ENCODE measurements at places on chromosomes 7 and 10.

GRCh38 chr10:113859261-113859660, 4.8 kb downstream of the NHLRC2 start:
- DNase-seq, result no peak

- no peak for DNase-seq
Measured at GRCh38 chr7:4724648-4725013, 42.5 kb downstream of the FOXK1 start.

DNA sequence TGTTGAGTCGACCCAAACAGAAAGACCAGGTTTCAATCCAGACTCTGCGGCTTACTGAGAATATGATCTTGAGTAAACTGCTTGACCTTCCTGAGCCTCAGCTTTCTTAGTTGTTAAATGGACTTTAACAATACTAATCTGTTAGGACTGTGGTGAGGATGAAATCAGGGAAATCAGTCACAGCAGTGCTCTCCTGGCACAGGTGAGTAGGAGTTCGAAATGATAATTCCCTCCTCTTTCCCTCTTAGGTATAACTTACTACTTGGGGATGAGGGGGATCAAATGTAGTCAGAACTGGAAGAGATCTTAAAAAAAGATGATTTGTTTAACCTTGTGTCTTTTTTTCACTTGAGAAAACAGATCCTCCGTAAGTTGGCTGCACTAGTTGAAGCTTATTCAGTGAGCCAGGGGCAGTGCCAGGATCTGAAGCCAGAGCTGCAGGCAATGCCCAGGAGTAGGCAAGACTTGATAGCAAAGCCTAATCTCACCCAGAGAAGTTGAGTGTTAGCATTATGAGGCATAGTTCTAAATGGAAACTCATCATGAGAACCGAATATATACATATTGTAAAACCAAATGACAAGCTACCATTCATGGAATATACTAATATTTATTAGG, 1.8 kb upstream of the MAGI2 start:
- DNase-seq, result no peak

GRCh38 chr10:21496343-21497176, 28.9 kb downstream of the SKIDA1 start:
- peak; percentile 16 for DNase-seq

GRCh38 chr10:6047847-6048246, 14.3 kb downstream of the IL2RA start:
- no peak for DNase-seq

DNA sequence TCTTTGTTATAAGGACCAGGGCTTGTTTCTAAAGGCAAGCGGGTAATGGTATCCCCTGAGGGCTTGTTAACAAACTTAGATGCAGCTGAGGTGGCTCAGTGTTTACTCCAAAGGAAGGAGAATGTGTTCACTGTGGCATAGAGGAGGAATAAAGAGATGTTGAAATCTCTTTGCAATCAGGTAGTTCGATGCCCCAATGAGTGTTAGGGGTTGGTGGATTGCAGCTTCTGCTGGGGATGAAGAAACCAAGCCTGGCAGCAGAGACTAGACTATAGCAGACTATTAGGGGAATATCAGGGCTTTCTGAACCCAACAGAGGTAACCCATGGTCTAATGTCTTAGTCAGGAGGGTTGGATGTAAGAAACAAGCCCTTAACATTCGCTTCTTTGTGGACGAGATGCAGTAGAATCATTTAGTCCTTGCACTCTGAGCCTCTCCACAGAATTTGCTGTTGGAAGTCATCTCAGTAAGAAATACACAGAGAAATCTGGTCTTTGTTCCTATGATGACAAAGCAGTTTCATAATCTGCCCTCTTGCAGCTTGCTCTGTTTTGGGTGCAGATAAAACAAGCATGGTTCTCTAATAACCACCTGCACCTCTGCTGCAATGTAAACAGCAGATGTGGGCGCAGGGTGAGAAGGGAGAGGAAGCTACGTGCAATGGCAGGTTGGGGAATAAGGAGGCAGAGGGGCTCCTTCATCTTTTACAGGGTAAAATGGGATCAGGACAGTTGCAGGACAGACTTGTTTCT, 108.6 kb downstream of the NRF1 start:
- no peak for DNase-seq

- no peak for DNase-seq
Measured at GRCh38 chr7:101562531-101563197, 66.4 kb downstream of the MYL10 start.

DNA sequence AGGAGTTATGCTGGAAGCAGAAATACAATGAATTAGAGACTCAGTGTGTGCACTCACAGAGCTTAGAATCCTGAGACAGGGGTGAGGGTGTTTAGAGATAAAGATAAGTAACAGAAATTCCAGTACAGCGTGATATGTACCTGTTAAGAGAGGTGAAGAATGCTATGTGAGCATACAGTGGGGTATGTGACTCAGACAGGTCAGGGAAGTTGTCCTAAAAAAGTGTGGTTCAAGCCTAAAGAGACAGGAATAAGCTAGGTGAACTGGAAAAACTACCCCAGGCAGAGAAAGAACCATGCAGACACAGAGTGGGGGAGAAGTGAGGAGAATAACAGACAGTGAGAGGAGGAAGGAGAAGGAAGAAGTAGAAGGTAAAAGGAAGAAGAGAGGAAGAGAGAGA, 8.6 kb downstream of the SMIM30 start:
- DNase-seq, result no peak

- DNase-seq, result no peak
Measured at GRCh38 chr10:99908512-99908911, 101.2 kb downstream of the DNMBP start.

- DNase-seq, result no peak
Measured at GRCh38 chr10:13247246-13247645, 13.1 kb upstream of the UCMA start.

GRCh38 chr7:1210979-1211608, 21.6 kb upstream of the UNCX start:
- DNase-seq, result no peak

- no peak for DNase-seq
Measured at GRCh38 chr10:86770412-86770960, 14.1 kb downstream of the BMPR1A start.

DNA sequence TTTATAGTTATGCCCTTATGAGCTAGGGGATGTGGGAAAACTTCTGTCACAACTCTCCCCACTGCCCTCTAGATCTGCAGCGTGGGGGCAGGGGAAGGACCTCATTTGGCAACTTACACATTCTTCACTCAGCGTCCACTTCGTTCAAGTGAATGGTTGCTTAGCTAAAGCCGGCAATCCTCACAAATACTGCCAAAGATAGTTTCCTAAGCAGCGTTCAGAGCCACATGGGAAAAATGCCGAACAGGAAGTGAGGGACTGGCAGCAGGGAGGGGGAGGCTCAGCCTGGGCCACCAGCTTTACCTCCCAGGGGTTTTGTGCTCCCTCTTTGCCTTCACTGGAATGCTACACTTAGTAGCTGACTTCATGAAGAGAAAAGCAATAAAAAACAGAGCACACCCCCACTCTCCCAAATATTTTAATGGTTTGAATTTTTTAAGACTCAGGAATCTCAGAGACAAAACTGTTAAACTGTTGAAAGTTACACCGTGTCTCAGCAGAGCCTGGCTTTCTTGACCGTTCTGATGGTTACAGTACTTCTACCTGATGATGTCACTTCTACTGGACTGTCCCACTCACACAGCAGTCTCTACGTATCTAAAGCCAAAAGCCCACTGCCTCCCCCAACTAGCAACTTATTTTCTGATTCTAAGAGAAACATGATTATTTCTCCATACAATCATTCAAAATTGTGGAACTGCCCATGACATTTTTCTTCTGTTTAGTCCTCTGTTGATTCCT, 10.4 kb downstream of the GRM3 start:
- no peak for DNase-seq

DNA sequence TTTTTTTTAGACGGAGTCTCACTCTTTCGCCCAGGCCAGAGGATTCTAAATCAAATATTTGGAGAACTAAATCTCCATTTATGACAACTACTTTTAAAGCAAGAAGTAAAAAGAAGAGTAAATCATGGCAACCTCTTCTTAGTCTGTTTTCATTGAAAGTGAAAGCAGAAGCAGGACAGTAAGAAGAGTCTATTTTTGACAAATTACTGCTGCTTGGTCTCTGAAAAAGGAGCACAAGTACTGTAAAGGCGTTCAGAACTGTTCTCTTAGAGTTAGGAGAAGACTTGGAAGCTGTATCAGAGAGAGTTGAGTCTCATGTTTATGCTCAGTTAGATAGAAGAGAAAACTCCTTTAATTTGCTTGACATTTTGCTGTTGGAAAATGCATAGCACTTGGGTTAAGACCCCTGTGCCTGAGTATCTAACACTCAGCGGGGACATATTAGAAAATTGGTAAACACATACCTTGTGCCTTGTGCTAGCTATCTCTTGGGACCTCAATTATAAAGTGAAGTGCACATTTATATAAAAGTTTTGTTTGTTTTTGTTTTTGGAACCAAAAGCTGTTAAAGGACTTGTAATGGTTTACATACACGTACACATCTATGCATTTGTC, 433.0 kb downstream of the ANKRD7 start:
- no peak for DNase-seq

DNA sequence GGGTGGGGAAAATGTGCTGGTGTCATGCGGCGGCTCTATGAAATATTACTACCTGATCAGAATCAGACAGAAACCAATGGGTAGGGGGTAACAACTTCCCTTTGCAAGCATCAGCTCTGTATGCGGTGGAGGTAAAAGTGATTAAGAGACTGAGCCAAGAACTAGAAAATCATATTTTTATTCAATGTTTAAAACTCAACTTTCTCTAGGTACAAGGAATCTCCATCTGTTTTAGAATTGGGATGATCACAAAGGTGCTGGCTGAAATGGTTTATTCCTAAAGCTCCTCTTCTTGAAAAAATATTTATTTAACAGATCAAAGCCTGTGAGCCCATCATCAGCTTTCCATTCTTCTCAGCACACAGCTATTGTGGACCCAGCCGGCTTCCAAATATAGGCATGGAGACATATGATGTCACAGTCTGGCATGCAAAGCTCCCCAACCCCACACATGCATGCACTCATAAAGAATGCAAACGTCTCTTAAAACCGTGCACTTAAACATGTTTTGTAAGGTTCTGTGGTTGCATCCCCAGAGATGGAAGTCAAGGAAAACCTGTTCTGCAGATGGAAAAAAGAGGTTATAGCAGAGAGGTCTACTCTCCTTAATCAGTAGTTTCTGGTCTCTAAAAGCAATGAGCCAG, 126.0 kb downstream of the SKIDA1 start:
- no peak for DNase-seq

DNA sequence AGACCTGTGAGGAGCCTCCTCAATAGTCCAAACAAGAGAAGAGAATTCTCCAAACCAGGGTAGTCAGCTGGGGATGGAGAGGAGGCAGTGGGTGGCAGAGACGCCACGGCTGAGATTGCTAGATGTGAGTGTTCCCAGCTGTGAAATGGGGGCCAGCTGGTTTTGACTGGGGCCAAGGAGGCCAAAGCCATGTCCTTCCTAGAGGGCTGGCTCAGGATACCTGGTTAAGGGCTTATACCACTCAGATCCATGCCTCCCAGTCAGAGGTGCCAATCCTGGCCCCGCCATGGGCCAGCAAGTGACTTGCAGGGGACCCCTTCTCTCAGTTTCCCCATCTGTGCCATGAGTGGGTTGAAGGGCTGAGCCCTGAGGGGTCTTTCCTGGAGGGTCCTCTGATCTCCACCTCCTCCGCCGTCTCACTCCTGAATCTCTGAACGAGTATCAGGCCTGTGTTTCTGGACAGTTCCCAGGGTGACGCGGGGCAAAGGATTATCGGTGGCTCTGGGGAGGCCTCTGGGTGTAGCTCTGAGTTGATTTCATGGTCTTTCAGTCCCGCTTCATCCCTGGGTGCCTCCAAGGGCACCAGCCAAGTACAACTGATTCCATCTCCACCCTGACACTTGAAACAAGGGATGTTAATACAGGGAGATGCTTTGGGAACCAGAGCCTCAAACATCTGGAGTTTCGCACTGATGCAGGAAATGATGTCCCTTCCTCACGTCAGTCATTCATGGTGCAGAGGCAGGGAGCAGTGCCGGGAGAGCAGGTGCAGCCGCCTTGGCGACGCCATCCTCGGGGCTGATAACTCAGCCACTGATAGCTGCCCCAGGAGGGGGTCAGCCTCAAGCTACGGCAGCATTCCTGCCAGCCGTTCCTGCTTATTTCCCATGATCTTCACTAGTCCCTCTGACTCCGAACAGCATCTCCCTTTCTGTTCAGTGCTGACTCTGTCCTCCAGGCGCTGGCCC, 126.7 kb downstream of the RGS10 start:
- no peak for DNase-seq

DNA sequence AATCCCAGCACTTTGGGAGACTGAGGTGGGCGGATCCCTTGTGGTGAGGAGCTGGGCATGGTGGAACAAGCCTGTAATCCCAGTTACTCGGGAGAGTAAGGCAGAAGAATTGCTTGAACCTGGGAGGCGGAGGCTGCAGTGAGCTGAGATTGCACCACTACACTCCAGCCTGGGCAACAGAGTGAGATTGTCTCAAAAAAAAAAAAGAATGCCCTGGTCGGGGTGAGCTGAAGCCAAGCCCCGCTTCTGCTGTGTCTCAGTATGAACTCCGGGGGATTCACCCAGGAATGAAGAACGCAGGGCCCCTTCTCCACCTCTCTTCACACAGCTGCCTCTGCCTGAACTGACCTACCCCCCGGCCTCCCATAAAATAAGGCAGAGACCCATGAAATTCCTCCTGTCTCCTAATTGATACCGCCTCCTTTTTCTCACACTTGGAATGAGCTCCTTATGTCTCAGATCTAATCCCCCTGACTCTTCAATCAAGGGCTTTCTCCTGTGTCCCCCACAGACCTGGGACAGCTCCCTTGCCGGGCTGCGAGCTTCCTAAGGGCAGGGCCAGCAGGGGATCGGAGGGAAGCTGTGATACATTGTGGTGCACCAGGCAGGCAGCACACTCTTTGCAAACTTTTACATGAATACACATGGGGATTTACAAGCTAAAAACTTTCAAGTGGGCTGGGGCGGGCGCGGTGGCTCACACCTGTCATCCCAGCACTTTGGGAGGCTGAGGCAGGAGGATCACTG, 911 bp upstream of the ZP3 start:
- DNase-seq, result no peak

All from T-helper 22 cell (primary cell).